ENCODE measurements at places on chromosomes 2 and 18.
A peak's percentile ranks its signal among the peaks of the same experiment; 100 is the strongest.

- DNase-seq, result no peak
Measured at GRCh38 chr2:238703053-238703415, 144.9 kb upstream of the TWIST2 start.

GRCh38 chr2:109481196-109481555 lies 132.6 kb downstream of the SEPTIN10 start:
- no peak for DNase-seq

GRCh38 chr2:127700527-127701192 lies 637 bp upstream of the SFT2D3 start:
- no peak for DNase-seq

DNA sequence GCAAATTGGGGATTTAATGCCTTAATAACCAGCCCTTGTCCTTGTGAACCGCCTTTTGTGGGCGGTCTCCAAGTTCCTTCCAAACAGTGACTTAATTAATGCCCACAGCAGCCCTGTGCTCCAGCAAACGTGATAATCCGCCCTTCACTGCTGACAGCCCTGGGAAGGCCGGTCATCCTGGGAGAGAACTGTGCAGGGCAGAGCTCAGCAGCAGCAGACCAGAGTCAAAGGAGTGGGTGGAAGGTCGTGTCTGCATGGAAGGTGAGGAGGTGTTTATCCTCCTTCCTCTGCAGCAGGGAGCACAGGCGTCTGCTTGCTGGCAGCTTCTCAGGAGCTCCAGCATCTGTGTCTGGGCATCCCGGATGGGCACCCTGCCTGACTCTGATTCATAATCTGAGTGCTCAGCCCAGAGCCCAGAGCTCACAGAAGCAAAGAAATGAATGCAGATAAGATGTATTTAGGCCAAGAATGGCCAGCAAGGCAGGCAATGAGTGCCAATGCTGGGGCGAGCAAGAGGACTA lies 270.0 kb upstream of the PXDN start:
- DNase-seq, result peak; percentile 10

GRCh38 chr2:59622599-59623308 lies 930.7 kb downstream of the BCL11A start:
- DNase-seq, result no peak

GRCh38 chr2:29360016-29360784 lies 245.0 kb downstream of the CLIP4 start:
- no peak for DNase-seq
